ENCODE measurements at places on chromosomes 7 and 10.

- no peak for DNase-seq
These were observed 127.5 kb downstream of the CUBN start for GRCh38 chr10:17001961-17002749.

GRCh38 chr10:92082583-92083280, 159.2 kb downstream of the BTAF1 start:
- peak; percentile 42 for DNase-seq

- DNase-seq: no peak
These were observed 37.3 kb downstream of the HDAC9 start for GRCh38 chr7:18532813-18533212.

DNA sequence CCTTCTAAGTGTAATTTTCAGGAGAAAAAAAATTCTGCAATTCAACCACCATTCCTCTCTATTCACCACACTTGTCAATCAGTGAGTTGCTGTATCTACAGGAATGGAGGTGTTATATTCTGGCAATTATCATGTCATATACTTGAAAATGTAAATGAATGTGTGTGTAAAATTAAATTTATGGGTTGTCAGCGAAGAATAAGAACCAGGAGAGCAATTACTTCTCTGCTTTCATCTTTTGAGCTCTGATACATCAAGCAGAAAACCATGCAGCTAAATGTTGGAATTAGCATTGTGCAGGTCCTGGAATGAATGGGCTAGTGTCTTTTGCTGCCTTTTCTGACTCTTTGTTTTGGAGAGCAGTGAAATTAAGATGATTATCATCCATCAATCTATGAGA, 207.6 kb downstream of the FOXP2 start:
- DNase-seq: peak; percentile 15

DNA sequence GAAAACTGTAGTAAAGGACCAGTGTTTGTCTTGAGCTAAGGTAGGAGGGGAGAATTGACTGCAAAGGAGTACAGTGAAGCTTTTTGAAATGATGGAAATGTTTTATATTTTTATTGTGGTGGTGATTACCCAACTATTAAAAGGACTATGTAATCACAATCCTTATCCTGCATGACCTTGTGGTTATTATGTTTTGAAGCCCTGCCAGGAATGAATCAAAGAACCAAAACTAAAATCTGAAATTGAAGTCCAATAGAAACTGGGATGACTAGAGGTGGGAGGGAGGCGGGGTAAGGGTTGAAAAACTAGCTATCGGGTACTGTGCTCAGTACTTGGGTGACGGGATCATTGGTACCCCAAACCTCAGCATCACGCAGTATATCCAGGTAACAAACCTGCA, 8.2 kb downstream of the CCDC7 start:
- DNase-seq: no peak

- peak; percentile 60 for DNase-seq
These were observed at the start of gene SCIN for GRCh38 chr7:12570534-12571461. SCIN (plus strand) TSS chr7:12570720; CDS start chr7:12570787, 67 bp downstream.

GRCh38 chr7:12436896-12437535, 33.4 kb upstream of the VWDE start:
- DNase-seq: peak; percentile 15

DNA sequence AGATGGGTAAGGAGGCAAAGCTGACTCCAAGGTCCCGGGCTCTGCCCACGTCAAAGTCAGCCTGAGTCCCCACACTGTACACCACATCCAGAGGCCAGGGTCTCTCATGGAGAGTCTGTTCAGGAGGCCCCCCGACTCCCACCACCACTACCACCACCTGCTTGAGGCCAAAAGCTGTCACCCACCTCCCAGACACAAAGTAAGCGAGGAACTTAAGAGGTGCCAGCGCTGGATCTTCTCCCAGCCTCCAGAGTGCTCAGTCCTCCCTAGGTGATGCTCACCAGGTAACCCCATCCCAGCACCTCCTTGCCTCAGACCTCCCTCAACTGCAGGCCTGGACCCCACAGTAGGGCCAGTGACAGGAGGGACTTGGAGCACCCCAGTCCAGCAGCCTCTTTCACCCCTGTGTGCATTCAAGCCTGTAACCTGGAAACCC, 520 bp downstream of the NPC1L1 start:
- no peak for DNase-seq

- DNase-seq: no peak
These were observed 52.6 kb upstream of the GDF10 start for GRCh38 chr10:47247148-47248059.

DNA sequence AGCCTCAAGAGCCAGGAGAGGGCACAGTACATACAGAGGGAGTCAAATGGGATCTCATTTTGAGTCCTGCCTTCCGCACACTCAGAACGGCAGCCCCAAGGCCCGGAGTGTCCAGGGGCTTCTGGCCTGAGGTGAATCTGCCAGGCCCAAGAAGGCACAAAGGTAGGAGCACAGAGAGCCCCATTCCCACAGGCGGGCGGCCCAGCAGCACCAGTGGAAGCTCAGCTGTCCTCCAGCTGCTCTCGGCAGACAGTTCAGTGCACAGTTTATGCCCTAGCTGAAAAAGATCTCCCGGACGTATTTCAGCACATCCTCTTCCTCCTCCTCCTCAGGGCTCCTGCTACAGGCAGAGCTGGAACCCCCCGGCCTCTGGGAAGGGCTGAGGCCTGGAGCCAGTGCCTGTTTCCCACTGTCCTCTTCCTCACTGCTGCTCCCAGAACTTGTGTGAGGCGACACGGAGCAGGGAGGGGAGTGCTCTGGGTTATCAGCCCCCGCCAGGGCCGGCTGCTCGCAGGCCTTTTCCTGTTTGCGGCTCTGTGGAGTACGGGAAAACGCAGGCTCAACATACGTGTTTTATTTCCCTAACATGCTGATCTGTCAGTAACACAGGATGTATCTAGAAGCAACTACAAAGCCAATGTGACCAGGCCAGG, 4.0 kb downstream of the CYREN start:
- DNase-seq: no peak

DNA sequence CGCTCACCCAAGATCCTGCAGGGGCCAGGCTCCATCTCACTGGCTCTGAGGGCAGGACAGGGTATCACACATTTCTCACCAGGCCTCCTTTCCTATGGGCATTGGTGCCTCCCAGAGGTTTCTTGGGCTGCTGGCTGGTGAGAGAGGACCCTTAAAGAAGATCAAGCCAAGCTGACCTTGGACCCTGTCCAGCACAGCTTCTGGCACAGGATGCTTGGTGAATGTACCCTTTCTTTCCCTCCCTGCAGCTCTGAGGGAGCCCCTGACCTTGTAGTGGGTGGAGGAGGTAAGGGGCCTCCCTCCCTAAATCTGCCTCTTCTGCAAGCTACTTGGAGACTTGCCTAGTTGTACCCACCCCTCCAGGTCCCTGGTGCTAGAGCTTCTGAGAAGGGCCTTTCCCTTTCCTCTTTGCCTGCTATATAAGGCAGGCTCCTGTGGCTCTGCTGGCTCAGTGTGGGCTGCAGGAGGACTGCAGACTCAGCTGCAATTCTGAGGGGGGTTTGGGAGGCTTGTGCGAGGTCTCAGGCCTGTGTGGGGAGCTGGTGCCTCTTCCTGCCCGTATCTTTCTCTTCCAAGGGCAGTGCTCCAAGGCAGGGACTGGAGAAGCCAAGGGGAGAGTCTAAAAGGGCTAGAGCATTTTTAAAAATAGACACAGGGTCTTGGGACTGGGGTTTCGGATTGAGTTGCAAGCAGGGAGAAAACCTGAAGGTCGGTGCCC, 11.7 kb upstream of the TRIM8 start:
- no peak for DNase-seq

GRCh38 chr10:24305551-24306506, 96.9 kb downstream of the KIAA1217 start:
- no peak for DNase-seq

- no peak for DNase-seq
These were observed 13.2 kb downstream of the WAC start for GRCh38 chr10:28545967-28546644.

- no peak for DNase-seq
These were observed 1147.3 kb downstream of the XPNPEP1 start for GRCh38 chr10:108775911-108776475.

- no peak for DNase-seq
These were observed 9.8 kb upstream of the AQP1 start for GRCh38 chr7:30901856-30902255.

GRCh38 chr7:30082686-30083085, 52.1 kb upstream of the MTURN start:
- no peak for DNase-seq

DNA sequence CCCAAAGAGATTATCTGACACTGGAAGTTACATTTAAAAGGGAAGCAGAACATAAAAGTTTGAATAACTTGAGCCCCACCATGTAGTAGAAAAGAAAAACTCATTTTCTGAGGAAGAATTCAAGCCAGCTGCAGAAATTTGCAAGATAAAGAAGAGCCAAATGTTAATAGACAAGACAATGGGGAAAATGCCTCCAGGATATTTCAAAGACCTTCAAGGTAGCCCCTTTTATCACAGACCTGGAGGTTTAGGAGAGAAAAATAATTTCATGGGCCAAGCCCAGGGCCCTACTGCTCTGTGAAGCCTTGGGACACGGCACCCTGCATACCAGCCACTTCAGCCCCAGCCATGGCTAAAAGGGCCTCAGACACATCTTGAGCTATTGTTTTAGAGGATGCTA, 18.4 kb upstream of the AKR1C1 start:
- no peak for DNase-seq

DNA sequence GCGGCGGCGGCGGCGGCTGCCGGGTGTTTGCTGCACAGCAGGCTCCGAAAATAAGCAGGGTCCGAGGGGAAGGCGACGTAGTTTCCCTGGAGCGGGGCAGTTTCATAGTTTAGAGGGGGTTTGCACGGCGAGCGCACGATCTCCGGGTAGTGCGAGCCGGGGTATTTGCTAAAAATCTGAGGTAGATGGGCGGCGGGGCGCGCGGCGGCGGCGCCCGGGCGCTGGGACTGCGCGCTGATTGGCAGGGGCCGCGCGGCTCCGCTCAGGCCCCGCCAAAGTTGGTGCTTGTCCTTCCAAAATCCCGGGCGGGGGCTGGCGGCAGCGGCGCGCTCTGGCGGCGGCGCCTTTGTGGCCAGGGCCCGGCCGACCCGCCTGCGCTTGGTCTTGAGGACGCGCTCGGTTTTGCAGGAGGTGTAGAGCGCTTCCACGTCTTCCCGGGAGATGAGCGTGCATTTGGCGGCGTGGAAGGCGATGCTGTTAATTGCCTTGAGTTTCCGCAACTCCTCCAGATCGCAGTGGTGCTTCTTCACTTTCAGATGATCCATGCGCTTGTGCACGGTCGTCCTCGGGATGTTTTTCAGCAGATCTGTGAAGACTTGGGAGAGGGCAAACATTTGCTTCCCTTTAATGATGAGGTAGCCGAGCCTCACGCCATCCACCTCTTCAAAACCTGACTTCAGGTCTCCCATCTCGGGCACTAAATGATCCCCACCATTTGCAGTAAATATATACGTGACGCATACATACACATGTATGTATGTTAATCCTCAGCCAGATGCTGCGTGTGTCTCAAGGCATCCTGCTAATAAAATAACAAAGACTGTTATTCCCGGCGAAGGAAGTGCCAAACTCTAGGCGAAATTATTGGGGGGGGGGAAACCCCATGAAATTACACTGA, 8.1 kb downstream of the SKIDA1 start:
- peak; percentile 25 for DNase-seq

DNA sequence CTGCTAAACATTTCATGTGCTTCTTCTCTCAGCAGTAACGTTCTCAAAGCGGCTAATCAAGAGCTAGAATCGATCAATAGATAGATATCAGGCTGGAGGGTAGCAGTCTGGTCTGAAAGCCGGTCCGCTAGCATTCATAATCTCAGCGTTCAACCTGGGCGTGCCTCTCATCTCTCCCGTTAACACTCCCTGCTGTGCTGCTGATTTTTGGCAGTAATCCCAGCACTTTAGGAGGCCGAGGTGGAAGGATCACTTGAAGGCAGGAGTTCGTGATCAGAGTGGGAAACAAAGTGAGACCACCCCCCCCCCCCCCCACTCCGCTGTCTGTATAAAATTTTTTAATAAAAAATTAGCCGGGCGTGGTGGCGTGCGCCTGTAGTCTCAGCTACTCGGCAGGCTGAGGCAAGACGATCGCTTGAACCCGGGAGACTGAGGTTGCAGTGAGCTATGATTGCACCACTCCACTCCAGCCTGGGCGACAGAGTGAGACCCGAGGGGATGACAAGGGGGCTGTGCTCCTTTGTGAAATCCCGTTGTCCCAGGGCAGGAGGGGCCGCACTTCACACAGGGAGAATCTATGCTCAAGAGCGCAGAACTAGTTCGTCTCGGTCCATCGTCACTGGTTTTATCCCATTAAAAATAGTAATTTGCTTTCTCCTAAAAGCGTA, 624 bp upstream of the CEP55 start:
- DNase-seq: no peak

- no peak for DNase-seq
These were observed 178.1 kb downstream of the ADAM12 start for GRCh38 chr10:126210051-126210651.

DNA sequence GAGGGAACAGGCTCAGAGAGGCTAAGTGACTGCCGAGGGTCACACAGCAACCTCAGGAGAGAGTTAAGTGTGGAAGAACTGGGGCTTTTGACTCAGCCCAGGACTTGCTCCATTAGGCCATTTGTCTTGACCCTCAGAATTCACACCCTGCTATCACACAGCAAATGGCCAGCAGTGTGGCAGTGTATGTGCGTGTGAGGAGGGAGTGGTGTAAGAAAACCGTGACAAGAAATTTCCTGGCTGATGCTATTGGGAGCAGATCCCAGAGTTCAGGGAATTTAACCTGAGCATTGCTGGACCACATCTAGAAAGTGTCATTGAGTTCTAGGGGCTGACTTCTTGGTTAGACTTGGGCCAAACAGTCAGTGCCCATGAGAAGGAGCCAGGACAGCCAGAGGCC, 18.4 kb downstream of the VWA2 start:
- no peak for DNase-seq

- DNase-seq: no peak
These were observed 7.7 kb downstream of the VAX1 start for GRCh38 chr10:117130346-117130745.

DNA sequence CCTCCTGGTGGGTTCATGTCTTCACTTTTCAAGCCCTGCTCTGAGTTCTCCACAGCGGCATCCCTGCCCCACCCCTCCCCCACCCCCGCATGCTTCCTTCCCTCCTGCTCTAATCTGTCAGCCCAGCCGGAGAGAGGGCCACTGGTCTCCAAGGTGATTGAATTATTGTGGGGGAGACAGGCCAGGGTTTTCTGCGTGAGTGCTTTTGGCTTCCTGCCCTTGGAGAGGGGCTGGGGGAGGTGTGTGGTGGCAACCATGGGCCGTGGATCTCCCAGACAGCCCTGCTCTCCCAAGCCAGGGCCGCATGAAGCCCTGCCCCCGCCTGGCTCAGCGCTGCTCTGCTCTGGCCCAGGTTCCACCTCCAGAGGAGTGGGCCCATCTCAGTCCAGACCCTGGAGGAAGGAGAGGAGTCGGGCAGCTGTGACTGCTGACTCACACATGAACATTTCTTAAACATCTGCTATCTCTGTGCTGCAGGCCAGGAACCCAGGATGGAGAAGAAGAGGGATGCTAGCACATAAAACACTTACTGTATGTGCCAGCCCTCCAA, 109.9 kb downstream of the ZMIZ1 start:
- no peak for DNase-seq

- DNase-seq: no peak
These were observed 568 bp downstream of the PRSS2 start for GRCh38 chr7:142771353-142771723.

- no peak for DNase-seq
These were observed 56.3 kb downstream of the PDGFA start for GRCh38 chr7:463362-463781.
